ENCODE measurements at places on chromosomes 3 and 15.

DNA sequence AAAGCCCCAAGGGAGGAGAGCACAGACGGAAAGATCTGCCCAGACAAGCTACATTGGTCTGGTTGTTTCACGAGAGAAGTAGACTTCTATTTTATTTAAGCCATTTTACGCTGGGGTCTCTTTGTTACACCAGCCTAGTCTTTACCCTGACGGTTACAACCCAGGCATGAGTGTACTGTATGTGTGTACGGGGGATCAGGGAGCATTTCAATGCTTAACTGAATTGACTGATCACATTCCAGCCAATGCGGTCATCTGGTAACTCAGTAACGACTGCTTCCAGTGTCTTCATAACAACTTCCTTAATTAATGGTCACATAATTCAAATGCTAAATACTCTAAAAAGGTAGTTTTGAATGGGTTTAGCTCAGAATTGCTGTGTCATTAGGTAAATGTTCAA lies 288.6 kb downstream of the FOXP1 start:
- no peak for DNase-seq

- no peak for DNase-seq
Observed at GRCh38 chr3:13544951-13545651, 3.8 kb upstream of the FBLN2 start.

- no peak for DNase-seq
Observed at GRCh38 chr3:99864289-99864688, 46.6 kb downstream of the CMSS1 start.

- no peak for DNase-seq
Observed at GRCh38 chr15:66084704-66085103, 168.8 kb downstream of the MEGF11 start.

- no peak for DNase-seq
Observed at GRCh38 chr3:187828579-187829452, 83.5 kb upstream of the BCL6 start.

DNA sequence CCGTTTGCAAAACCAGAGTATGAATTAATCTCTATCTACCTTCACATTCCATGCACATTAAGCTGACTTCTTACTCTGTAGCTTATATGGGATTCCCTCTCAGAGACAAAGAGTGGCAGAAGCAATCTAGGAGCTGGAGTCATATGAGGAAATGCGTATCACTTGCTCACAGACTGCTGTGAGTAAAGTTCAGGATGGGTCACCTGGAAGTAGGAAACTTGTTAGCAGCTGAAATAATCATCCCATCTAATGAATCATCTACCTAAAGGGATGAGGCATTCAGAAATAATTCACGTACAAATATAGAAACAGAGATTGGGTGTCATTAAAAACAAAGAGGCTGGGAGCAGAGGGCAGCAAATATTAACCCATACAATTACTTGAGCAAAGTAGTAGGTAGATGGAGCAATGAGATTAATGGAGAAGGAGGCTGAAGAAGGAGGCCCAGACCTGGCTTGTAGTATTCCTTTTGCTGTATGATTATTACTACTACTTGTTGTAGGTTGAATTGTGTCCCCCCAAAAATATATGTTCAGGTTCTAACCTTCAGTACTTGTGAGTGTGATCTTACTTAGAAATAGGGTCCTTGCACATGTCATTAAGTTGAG lies 866.3 kb downstream of the ROBO2 start:
- no peak for DNase-seq

- DNase-seq, result no peak
Observed at GRCh38 chr15:80404761-80405553, 775 bp downstream of the ARNT2 start.

GRCh38 chr3:66419036-66419435 lies 81.8 kb downstream of the LRIG1 start:
- DNase-seq, result no peak

- DNase-seq, result no peak
Observed at GRCh38 chr15:81929557-81929956, 116.3 kb downstream of the MEX3B start.

- DNase-seq, result no peak
Observed at GRCh38 chr3:127637546-127637945, 8.6 kb downstream of the PODXL2 start.

DNA sequence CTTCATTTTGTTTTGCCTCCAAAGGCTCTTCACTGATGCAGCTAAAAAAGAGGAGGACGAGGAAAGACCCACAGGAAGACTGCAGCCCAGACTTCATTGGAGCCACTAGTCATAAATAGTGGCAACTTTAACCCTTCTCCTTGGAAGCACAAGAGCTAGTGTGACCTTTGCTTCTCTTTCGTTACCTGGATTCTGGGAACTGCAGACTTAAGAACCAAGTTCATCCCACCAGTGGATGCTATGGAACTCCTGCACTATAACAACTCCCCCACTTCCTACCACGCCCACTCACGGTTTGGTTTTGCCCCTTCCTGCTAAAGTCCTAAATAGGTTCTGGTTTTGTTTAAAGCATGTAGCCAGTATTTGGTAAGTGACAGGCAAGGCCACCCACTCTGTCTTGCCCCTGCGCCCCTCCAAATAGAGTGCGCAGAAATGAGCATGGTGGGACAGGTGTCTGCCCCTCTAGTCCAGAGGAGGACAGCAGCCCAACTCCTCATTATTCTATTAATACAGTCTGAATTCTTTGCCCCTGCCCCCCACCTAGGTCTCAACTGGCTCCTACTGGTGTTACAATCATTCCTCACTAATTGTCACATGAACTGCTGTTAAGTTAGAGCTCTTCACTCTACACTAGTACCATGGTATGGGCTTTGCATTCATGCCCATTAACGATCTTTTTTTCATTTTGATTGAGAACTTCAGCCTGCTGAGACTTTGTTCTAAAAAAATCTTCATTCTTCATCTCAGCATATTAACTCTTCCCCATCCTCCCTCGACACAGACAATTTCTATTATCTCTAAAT lies 504.6 kb downstream of the FOXP1 start:
- no peak for DNase-seq

DNA sequence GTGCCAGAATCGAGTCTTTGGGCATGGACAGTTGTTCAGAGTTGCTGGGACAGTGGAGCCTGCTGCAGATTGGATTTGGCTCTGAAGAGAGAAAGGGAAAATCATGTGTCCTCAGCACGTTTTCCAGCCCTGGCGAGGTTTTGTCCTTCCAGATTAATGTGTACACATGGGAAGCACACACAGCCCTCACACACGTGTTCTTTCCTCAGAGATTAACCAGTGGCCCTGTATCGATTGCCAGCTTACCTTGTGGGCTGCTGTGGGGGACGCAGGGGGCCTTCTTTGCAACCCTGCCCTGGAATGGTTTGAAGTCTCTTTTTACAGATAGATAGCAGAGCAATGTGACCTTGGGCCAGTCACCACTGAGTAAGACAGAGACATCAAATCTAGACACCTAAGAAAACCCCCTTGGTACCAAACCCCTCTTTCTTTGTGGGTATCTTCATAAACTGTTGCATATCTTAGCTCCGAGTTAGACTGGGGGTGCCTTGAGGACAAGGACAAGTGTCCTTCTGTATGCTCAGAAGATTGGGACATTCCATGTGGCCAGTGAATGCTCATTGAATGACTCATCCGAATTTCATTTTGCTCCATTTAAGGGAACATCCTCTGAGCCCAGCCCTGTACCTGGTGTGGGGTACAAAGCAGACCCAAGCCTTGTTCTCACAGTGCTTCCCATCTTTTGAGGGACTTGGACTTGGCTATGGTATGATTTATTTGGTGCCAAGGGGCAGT lies 48.0 kb downstream of the SMAD6 start:
- no peak for DNase-seq

- DNase-seq, result peak; percentile 58
Observed at GRCh38 chr15:51708013-51708412, 26.7 kb downstream of the SCG3 start.

GRCh38 chr3:190345027-190345821 lies 23.0 kb upstream of the CLDN1 start:
- DNase-seq, result no peak

DNA sequence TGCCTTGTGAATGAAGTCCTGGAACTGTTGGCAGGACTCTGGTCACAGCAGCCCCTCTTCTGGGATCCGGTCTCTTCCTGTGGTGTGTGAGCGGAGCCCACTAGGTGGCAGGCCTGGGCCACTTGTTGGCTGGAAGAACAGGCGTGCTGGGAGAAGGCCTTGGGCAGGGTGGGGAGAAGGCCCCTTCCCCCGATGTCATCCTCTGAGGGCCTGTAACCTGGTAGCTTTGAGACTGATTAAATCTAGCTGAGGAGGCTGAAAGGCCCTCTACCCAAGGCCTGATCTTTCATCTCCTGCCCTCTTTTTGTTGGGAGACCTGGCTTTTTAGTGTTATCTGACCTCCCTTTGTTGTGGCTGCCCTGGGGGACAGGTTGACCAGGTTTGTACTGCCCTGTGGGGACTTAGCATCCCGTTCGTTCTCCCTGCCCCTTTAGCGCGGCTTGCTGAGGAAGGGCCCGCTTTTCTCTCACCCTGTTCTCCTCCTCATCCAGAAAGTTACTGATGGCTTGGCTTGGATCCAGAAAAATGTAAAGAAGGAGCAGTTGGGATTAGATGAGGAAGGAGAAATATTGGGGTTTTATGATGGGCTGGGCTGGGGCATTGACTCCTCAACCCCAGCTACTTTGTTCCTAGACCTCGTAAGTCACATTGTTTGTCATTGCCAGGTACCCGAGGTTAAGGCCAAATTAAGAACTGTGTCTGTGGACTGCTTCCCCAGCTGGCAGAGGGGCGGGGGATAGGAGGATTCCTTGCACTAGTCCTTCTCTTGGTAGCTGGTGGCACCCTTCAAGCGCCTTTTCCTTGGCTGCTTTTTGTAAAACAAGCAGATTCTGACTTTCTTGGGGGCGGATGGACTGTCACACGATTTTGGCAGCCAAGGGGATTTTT lies 48.5 kb downstream of the CHCHD6 start:
- peak; percentile 76 for DNase-seq

DNA sequence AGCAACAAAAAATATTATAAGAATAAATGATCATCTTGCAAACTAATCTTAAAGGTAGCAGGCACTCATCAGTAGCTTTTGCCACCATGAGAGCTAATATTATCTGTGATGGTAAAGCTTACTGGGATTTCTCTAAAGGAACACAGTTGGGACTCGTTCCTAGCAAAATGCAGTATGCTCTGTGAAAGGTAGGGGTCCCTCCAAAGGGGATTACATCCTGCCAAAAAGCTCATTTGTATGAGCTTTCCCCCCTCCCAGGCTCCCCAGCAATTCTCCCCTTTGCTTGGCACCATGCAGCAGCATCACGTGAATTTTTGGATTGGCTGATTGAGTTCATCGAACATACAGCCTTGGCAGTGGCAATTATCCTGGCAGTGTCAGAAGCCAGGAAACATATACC lies 361.0 kb upstream of the PLSCR5 start:
- DNase-seq, result no peak

DNA sequence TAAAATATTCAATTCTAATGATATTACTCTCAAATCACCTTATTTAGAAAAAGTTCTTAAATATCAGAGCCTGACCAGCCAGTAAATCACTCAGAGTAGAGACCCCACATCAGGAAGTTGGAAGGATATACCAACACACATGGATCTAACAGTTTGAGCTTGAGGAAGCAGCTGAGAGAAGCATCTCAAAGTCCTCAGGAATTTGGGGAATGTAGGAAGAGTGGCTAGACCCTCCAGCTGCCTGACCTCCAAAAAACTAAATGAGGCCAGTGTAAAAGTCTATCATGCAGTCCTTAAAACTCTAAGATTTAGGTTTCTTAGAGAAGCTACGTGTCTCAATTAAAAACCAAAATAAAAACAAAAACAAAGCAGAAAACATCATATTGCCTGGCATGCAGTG lies 55.4 kb downstream of the SETD2 start:
- no peak for DNase-seq

GRCh38 chr3:51642462-51642861 lies 28.6 kb upstream of the TEX264 start:
- no peak for DNase-seq

- no peak for DNase-seq
Observed at GRCh38 chr3:20100151-20100550, 59.9 kb downstream of the KAT2B start.

DNA sequence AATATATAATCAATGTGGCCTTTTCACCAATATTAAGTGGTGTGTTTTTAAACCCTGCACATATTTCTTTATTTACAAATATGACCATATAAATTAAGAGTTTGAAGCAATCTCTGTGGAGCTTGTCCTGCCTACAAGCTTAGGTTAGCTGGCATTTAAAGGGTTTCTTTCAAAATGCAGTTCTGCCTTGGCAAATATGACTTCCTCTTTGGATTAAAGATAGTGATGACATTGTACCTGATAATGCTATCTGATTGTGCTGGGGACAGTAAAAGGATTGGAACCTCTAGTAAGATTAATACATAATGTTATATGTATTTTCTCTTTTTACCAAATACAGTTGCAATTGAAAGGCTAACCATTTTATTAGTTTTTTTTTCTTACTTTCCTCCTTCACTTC lies 249.1 kb downstream of the OTOL1 start:
- no peak for DNase-seq

DNA sequence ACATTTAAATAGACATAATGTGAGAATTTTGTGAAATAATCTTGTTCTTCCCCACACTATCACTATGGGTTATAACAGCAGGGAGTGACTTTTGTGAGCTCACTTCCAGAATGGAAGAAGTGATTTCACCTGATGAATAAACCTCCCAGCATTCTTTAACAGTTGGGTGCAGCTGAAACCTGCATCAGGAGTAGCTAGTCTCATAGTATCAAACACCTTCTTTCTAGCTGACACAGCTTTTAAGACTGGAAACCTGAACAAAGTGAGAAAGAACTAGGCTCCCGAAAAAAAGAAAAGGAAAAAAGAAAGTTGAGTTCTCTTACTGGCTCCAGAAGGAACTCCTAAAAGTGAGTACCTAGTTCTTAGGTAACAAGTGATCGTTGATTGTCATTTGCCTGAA lies 61.1 kb upstream of the UNC13C start:
- no peak for DNase-seq

GRCh38 chr15:43544266-43544665 lies 26.9 kb downstream of the MAP1A start:
- no peak for DNase-seq

- no peak for DNase-seq
Observed at GRCh38 chr15:88805031-88805780, 2.0 kb downstream of the ACAN start.

DNA sequence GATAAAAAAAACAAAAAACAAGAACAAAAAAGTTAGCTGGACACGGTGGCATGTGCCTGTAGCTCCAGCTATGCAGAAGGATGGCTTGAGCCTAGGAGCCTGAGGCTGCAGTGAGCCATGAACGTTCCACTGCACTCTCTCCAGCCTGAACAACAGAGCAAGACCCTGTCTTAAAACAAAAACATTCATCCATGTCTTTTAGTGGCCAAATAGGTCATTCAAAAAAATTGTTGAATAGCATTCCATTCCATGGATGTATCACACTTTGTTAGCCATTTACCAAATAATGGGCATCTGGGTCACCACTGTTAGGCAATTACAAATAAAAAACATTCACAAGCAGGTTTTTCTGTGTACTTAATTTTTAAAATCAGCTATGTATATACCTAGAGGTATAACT lies 139.7 kb downstream of the STAG1 start:
- no peak for DNase-seq

GRCh38 chr15:73000293-73000692 lies 52.0 kb upstream of the NEO1 start:
- no peak for DNase-seq

DNA sequence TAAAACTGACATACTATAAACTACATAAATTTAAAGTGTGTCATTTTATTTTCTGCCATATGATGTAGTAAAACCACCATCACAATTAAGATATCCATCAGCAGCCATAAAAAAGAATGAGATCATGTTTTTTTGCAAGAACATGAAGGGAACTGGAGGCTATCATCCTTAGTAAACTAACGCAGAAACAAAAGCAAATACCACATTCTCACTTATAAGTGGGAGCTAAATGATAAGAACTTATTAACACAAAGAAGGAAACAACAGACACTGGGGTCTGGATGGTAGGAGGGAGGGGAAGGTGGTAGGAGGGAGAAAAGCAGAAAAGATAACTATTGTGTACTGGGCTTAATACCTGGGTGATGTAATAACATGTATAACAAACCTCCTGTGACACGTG lies 24.6 kb downstream of the CCDC14 start:
- DNase-seq, result no peak

Measured in NCI-H2081 treated with DMSO at 0.1 percent for 48 hours (cell line).